Omental fat pad (tissue), 4 donors: ENCODE measurements at places on chromosomes 4 and X.

DNA sequence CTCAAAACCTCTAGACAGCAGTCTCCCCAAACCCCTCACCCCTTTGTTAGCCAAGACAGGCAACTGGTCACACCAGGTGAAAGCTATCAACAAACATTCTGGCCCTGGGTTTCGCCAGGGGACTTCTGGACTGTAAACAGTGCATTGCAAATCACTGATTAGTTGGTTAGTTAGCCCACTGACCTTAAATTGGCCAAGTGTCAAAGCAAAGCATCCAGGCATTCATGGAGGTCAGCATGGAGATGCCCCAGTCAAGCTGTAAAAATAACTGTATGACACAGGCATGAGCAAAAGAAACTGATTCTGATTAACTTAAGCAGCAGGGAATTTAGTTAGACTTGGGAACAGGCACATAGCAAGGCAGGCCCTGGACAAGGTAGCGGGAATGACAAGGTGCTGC is 156.0 kb upstream of the TTC29 start:
- no peak for DNase-seq

GRCh38 chr4:126440297-126440696 is 1125.5 kb downstream of the FAT4 start:
- DNase-seq, result no peak

DNA sequence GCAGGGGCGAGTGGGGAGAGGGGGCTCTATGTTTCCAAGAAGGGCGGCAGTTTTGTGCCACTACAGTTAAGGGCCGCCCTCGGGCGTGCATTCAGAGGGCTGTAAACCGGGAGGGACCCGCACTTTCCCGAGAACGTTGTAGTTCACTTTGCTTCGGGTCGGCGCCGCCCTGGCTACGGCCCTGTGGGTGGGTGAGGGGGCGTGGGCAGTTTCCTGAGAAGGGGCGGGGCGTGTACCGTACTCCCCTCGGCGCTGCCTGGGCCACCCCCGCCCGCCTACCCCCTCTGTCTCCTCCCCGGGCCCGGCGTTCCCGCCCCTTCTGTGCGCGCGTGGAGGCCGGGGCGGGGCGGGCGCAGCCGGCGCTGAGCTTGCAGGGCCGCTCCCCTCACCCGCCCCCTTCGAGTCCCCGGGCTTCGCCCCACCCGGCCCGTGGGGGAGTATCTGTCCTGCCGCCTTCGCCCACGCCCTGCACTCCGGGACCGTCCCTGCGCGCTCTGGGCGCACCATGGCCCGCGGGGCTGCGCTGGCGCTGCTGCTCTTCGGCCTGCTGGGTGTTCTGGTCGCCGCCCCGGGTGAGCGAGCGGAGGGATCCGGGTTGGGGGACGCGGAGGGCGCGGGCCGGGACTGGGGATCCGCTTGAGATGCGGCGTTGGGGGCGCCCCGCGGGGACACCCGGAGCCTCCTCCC is at the start of gene CD99:
Gene CD99 (plus strand): TSS at position 440 of the 687 bp plus-strand sequence. CDS start 66 bp downstream, at position 506.
- peak; percentile 68 for DNase-seq

- no peak for DNase-seq
Measured at GRCh38 chr4:21792736-21793135, 155.8 kb downstream of the KCNIP4 start.

- no peak for DNase-seq
Measured at GRCh38 chr4:99991741-99992140, 41.7 kb upstream of the H2AZ1 start.
